ENCODE measurements at places on chromosomes 13 and 19.

- DNase-seq: no peak
Observed at GRCh38 chr13:27851096-27851850, 59.0 kb downstream of the GSX1 start.

DNA sequence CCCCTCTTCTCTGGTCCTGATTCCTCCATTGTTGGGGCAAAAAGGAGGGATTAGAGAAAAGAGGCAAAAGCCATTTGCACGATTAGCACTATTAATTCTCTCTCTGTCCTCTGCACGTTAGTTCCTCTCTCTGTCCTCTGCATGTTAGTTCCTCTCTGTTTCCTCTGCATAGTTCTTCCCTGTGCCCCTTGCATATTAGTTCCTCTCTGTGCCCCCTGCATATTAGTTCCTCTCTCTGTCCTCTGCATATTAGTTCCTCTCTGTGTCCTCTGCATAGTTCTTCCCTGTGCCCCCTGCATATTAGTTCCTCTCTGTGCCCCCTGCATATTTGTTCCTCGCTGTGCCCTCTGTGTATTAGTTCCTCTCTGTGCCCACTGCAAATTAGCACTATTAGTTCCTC is 847.2 kb upstream of the GPC6 start:
- no peak for DNase-seq

- no peak for DNase-seq
Observed at GRCh38 chr13:44365008-44365407, 8.6 kb upstream of the SERP2 start.

DNA sequence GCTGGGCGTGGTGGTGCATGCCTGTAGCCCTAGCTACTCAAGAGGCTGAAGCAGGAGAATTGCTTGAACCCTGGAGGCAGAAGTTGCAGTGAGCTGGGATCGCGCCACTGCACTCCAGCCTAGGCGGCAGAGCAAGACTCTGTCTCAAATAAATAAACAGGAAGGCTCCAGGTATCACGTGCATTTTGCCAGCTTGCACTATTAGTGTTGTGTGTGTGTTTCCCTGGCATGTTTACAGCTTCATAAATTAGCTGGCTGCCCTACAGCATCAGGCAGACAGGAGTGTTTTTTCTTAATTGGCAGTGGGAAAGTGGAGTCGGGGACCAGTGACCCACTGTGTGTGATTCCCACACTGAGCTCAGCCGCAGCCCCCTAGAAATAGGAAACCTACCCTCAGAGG is 32.6 kb downstream of the SHISA2 start:
- DNase-seq: no peak

- no peak for DNase-seq
Observed at GRCh38 chr19:31497709-31498108, 148.5 kb upstream of the TSHZ3 start.

GRCh38 chr19:45528744-45529419 is 21.6 kb downstream of the VASP start:
- DNase-seq: no peak

DNA sequence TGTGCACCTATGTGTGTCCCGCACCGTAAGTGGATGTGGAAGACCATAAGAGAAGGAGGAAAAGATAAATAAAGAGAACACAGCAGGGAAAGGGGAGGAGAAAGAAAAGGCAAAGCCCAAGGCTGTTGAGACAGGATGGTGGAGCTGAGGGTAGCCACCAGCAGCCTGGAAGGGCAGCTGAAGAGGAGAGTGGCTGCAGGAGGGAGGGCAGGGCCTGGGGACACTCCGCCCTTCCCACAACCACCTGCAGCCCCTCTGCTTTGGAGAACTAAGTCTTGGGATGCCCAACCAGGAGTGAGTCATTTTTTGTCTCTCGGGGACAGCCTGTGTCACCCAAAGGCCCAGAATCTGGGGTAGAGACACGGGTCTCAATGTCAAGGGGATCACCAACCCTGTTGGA is 26.4 kb upstream of the CCNE1 start:
- no peak for DNase-seq

DNA sequence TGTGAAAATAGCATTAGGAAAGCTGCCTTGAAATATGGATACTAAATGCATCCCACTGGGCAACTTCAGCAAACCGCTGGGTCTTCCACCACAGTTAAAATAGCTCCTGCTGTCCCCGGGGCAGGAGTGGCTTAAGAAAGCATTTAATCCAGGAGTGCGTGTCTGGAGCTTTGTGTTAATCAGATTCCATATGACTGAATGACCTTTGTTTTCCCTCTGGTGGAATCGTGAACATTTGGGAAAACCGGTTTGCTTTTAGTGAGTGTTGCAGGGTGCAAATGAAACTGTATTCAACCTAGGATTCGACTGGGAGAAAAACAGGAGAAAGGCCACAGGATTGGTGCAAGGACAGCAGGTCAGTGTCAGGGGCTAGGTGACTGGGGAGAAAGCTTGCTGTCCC is 237.6 kb upstream of the MAB21L1 start:
- no peak for DNase-seq

GRCh38 chr19:27753622-27754021 is 1459.3 kb downstream of the UQCRFS1 start:
- DNase-seq: no peak

GRCh38 chr19:18634612-18635297 is 2.1 kb upstream of the KLHL26 start:
- no peak for DNase-seq

- DNase-seq: no peak
Observed at GRCh38 chr19:5974721-5975387, 3.1 kb downstream of the RANBP3 start.

DNA sequence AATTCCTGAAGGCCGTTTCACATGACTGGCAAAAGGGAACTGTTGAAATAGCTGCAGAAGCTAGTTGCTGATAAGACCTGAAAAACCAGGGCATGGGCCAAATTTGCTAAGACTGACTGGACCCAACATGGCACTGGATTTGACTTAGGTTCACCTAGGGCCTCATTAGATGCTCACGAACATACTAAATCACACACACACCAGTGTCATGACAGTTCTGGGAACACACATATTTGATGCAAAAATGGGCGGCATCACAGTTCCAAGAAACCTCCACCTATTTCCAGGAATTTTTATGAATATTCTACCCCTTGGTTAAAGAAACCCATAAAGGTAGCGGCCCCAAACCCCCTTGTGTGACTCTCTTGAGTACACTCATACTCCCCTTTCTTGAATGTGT is 99.6 kb upstream of the OBI1 start:
- DNase-seq: no peak

GRCh38 chr13:63605403-63605802 is 2189.8 kb upstream of the PCDH20 start:
- no peak for DNase-seq

DNA sequence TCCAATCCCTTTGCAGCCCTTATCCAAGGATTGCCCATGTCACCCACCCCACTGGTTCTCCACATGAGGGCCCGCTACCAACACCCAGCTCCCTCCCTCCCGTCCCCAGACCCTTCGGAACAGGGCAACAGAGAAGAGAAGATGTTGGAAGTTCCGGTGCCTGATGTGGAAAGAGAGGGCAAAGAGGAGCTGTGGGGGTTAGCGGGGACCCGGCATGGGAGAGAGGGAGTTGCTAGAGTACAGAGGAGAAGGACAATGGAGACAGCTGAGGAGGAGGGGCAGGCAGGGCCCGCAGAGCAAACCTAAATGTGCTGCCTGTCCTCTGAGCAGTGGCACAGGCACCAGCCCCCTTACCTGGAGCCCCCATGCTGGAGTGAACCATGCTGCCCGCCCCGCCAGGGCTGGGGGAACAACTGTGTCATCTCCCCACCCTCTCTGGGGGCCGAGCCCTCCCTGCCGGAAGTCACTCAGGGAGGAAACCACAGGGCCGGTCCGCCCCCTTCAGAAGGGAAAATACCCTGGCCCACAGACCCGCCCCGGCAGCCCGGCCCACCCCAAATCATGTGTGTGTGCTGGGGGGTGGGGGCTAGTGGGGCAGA is at the start of gene POU2F2:
POU2F2 (minus strand) TSS at position 417 of the 599 bp plus-strand sequence; CDS start at position 382, 35 bp downstream.
- no peak for DNase-seq

DNA sequence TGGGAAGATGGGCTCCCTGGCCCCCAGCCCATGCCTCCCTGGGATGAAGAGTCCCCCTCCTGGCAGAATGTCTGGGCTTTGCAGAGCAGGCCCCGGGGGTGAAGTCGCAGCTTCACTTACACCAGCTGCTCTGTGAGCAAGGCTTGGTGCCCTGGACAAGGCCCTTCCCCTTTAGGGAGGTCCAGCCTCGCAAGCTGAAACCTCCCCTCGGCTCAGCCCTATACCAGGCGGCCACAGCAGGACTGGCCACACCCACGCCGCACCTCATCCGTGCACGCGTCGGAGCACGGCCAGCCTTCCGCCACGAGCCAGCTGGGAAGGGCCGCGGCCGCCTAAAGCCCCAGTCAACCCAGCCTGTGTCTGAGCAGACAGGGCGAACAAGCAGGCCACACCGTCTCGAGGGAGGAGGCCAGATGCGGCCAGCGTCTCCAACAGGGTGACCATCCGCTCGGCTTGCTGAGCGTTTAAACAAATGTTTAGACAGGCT is 83.2 kb upstream of the MCF2L start:
- peak; percentile 67 for DNase-seq

DNA sequence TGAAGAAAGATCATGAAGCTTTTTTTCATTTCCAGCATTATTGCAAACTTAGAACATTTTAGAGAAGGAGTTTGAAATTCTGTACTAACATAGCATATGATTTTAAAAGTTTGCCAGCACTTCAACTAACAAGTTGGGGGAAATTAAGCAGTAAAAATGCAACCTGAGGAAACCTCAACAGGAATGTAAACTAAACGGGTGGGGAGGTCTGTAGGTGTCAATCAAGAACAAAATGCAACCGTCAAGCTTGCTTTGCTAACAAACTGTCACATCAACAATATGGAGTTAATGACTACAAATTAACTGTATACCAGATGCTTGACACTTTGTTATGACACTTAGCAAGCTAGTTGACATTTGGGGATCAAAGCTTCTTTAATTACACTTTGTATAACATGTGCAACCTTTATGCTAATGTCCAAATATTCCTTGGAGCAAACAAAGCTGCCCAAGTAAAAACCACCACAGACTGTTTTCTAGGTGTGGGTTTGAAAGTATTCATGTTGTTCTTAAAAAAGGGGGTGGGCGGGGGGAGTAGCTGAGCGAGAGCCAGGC is 52.1 kb downstream of the DACH1 start:
- no peak for DNase-seq

GRCh38 chr13:78679329-78679728 is 20.4 kb upstream of the OBI1 start:
- DNase-seq: no peak

DNA sequence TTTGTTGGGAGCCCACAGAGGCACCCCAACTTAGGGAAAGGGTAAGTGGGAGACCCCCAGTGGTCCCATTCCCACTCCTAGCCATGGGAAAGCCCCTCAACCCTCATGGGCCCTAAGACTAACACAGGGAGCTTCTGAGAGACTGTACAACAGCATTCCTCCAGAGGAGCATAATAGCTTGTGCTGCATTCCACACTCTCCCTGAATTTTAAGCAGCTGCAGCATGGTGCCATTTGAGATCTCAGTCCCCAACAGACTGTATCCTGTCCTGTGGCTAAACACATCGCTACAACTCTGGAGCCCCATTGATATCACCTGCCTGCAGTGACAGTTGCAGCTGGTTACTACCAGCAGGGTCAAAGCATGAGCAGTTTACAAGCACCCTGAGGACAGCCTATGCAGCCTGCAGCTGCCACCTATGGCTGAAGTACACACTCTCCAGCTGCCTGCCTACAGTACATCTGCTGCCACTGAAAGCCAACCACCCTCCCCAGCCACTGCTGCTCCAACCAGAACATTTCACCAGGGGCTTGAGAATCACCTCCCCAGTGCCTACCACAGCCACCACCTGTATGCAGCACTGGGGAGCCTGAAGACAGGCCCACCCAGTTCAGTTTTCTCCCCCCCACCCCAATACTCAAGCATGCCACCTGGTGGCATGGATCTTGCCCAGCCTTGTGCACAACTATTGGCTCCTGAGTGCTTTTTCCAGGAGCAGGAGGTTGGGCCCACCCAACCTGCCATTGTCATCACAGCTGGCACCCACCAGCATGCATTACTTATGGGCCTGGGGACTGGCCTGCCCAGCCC is 557.3 kb downstream of the GPC5 start:
- no peak for DNase-seq

- DNase-seq: peak; percentile 16
Observed at GRCh38 chr13:113774177-113775107, 15.4 kb downstream of the TMEM255B start.

- peak; percentile 55 for DNase-seq
Observed at GRCh38 chr19:7534531-7535046, 928 bp upstream of the PNPLA6 start.

DNA sequence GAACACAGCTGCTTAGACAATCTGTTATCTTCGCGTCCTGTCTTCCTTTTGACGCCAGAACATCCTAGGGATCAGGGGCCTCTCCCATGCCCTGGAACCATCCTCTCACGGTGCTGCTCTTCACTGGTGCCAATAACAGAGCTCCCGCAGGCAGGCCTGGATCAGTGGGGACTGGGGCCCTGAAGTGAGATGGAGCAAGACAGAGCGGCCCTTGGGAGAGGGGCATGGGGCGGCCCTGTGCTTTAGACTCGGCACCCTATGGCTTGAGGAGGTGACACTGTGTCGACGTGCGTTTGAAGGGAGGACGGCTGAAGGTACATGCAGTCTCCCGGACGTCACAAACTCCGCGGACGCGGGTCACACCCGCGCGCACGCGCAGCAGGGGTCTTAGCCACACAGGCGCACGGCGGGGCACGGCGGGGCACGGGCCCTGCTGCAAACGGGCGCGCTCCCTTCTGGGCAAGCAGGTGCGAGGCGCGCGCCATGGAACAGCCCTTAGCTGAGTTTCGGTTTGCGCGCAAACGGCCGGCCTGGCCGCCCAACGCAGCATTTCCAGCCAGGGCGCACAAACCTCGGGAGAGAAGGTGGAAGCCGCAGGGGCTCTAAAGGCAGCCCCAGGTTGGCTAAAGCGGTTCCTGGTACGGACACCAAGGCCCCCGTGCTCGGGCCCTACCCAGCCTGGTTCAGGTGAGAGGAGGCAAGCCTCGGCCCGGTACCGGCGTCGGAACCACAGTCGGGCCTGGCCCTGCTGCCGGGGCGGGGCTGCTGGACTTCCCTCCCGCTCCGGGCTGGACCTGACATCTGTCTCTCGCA is 16.5 kb upstream of the RNF17 start:
- no peak for DNase-seq

DNA sequence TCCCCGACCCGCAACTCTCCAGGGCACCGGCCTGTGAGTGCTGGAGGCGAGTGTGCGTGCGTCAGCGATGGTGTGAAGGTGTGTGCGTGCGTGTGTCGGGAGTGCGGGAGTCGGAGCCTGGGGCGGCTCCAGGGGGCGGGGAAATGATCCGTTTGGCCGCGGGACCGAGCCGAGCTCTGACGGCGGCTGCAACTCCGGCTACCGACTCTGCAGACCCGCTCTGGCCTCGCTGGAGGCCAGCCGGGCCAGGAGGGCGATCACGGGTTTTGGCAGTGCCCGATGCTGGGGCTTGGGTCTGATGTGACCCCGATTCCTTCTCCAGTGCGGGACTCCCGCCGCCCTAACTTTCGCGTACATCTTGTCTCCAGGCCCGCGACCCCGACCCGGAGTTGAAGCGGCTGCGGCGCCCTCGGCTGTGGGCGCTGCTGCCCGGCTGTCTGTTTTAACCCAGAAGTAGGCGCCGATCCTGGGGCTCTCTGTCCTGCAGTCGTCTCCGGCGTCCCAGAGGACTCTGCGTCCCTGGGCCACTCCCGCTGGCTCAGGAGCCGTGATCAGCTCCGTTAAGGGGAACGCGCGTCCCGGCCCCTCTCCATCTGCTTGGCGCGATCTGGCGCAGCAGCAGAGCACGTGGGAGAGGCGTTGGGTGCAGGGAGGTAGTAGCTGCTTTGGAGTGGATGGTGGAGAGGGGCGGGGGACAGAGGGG is 1.2 kb downstream of the CHST8 start:
- no peak for DNase-seq
